ENCODE measurements at places on chromosomes 5 and 9. TPM values are rescaled to one million over a fixed set of nuclear protein-coding genes. Genes with fewer than 3 reads are reported as not detected.

The CDC20B gene
- total RNA-seq, result not detected

The GNG10 gene
- 26.6 TPM for total RNA-seq

The SH3PXD2B gene
- total RNA-seq, result 5.0 TPM

DNA sequence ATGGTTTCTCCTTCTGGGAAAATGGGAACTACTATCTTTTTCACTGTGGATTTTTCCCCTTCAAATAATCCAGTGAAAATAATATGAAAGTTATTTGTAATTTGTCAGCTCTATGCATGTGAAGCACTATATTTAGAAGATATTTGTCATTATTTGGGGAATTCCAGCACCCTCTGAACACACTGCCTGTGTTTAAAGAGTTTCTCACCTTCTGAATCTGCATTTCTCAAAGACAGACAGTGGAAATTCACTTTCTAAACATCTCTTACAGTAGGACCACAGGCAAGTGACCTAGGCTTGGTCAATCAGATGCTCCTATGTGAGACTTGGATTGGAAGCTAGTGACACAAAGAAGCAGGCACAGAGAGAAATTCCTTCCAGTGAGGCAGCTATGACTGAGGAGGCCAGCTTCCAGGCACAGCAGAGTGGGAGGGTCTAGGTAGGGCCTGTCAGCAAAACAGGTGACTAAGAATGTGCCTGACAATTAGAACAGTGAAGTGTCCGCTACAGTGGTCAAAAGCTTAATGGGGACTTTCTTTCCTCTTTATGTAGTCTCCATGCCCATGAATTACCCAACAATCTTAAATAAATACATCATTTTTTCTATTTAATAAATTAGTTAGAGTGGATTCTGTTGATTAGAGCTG is 167.2 kb downstream of the HMHB1 start:
- DNase-seq, result no peak

DNA sequence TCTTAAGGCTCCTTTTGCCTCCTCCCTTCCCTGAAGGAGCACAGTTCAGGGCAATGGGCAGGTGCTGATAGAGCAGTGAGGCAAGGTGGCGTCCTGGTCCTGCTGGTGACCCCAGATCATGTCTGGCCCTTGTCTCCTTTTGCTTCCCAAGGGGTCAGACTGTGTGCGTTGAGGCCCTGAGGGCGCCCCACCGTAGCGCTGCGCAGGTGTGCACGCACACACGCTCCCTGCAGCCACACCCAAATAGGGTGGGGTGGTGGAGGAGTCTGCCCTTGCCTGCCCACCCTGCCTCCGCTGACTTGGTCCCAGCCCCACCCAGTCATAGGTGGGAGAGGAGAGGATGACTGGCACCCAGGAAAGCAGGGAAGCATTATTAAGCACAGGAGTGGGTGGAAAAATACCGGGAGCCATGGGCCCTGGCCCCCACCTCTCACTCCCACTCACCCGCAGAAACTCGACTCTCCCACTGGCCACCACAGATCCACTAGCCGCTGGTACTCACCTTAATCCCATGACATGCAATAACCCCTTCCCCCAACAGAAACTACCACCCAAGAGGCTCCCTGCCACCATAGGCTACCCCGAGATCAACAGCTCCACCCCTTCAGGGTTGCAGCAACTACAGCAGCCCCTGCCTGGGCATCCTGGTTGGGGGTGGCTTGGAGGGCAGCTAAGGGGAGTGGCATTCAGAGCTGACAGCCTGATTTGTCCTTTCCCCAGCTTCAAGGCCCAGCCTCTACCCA is 16.7 kb downstream of the PDLIM4 start:
- no peak for DNase-seq

DNA sequence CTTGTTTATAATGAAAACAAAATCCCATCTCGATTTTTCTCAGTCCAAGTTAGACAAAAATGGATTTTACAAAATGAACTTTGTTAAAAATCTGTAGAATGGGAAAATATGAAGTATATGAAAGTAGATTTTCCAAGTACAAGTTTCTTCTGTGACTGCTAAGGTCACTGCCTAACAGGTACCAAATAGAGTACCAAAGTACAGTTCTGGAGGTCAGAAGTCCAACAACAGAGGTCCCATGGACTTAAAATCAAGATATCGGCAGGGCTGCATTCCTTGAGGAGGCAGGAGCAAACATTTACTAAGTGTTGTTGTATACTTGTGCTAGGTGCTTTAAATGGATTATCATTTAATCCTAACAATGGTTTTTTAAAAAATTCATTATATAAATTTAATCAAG is 5.9 kb downstream of the YTHDC2 start:
- no peak for DNase-seq

Measured in left ventricle myocardium superior (tissue), 1 donor.